ENCODE measurements at places on chromosomes 12 and 14. TPM values are rescaled to one million over a fixed set of nuclear protein-coding genes. Genes with fewer than 3 reads are reported as not detected.
A peak's percentile ranks its signal among the peaks of the same experiment; 100 is the strongest.

CLEC14A gene
- 31.4 TPM for total RNA-seq

KLRG1 gene
- 5.9 TPM for total RNA-seq

RNU4-1 gene
- total RNA-seq, result not detected

SELPLG gene
- total RNA-seq, result 17.3 TPM

LALBA gene
- total RNA-seq, result not detected

NPFF gene
- not detected for total RNA-seq

NR2C1 gene
- total RNA-seq, result 45.6 TPM

LTA4H gene
- total RNA-seq, result 68.5 TPM

TAS2R13 gene
- 3.1 TPM for total RNA-seq

- DNase-seq, result no peak
Observed at GRCh38 chr12:26279908-26280307, 84.5 kb downstream of the SSPN start.

DNA sequence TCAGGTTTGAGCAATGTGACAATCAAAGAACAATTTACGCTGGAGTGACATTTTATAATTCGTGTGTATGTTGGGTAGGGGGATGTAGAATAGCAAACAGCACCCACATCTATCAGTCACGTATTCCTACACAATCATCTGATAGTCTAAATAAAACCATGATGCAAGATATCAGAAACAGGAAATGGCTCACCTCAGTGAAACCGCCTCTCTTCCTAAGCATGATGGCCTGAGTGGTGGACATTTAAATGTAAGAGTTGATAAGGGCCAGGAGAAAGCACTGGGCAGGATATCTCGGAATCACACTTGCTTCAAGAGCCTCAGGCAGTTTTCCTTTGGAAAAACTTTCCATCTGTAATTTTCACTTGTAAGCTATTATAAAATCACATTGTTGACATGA lies 128.2 kb downstream of the GRIP1 start:
- no peak for DNase-seq

GRCh38 chr12:19014240-19014639 lies 115.3 kb upstream of the PLEKHA5 start:
- no peak for DNase-seq

- no peak for DNase-seq
Observed at GRCh38 chr12:111748151-111748672, 18.5 kb upstream of the ALDH2 start.

DNA sequence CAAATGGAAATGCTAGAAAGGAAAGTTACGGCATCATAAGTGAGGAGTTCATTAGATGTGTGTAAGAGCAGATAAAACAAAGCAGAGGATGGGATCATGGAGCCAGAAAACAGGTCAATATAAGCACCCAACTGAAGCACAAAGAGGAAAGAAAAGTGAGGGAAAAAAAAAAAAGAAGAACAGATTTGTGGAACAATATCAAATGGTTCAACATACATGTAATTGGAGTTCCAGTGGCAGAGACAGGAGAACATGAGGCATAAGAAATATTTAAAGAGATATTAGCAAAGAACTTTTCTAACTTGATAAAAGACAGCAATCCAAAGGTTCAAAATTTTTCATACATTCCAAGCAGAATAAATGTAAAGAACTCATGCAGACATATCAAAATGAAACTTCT lies 54.1 kb downstream of the SPTSSA start:
- DNase-seq, result no peak

DNA sequence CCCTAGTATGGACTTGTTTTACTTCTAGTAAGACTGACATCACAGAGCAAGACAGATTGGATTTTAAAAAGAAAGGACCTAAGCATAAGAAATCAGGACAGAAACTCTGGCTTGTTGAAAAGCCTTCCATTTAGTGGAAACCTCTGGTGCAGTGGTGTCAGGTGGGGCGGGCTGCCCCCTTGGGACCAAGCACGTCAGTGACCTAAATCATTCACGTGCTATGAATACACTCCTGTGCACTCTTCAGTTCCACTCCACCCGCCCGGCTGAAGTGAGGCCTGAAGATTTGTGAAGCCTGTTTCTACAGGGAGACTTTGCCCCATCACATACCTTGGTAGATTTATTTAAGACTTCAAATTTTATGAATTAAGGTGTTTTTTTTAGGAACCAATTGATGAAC lies 58.2 kb upstream of the STRN3 start:
- no peak for DNase-seq

- no peak for DNase-seq
Observed at GRCh38 chr14:81132468-81132867, 88.3 kb downstream of the GTF2A1 start.

DNA sequence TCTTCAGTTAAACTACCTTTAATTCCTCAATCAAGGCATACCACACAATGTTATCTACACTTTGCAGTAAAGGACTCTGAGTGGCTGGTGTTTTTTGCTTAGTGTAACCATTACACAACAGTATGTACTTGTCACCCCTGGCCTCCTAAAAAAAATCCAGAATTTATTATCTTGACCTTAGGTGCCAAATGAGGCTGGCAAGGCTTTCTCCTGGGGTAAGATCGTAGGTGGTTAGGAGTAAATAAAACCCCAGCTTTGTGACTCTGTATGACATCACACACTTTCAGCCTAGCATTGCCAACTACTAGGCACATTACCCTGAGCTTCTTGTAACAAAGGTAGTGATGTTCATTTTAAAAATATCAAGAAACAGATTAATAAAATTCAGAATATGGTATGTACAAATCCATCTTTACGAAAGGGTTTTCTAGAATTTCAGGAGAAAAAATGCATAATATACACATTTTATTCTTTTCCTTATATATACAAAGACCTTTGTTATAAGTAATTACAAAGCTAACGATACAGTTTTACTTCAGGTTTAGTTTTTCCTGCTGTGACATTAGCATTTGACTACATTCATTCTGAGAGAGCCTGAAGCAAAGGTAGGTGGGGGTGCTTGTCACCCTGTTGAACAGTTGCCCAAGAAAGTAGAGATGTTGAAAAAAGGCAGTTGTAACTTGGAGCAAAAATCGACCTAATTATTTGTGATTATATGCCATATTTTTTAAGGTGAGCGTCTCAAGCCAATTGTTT lies 13.5 kb downstream of the TCL1A start:
- no peak for DNase-seq

DNA sequence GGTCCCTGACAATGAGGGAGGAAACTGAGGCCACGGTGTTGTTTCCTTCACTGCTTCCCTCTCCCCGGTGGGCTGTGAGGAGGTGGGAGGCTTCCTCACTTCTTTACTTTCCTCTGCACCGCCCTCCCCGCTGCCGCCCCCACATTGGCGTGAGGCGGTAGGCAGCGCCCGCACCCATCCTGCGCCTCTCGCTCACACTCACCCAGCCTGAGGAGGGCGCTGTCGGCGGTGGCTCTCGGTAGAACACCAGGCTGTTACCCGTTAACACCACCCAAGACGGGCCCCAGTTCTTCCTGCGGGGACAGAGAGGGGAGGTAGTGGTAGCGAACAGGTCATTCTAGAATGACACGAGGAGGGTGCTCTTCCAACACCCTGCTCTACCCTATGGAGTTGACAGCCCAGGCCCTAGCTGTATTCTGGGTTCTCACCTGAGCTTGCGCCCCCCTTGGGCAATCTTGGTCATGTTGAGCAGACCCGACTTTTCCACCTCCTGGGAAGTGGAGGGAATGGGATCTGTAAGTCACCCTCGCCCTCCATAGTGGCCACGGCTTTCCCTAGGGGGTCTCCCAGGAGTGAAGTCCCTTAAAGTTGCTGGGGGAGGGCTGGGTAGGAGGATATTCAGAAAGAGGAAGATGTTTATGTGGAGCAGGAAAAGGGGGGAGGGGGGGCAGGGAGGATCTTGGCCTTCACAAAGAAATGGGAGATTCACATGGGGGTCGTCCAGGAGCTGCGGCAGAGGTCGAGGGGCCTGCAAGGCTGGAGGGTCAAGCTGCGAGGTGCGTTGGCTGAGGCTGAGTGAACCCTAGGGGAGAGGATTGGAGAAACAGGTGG lies 3.3 kb downstream of the ARHGAP9 start:
- no peak for DNase-seq

- no peak for DNase-seq
Observed at GRCh38 chr12:52417740-52418139, 11.6 kb upstream of the KRT82 start.

DNA sequence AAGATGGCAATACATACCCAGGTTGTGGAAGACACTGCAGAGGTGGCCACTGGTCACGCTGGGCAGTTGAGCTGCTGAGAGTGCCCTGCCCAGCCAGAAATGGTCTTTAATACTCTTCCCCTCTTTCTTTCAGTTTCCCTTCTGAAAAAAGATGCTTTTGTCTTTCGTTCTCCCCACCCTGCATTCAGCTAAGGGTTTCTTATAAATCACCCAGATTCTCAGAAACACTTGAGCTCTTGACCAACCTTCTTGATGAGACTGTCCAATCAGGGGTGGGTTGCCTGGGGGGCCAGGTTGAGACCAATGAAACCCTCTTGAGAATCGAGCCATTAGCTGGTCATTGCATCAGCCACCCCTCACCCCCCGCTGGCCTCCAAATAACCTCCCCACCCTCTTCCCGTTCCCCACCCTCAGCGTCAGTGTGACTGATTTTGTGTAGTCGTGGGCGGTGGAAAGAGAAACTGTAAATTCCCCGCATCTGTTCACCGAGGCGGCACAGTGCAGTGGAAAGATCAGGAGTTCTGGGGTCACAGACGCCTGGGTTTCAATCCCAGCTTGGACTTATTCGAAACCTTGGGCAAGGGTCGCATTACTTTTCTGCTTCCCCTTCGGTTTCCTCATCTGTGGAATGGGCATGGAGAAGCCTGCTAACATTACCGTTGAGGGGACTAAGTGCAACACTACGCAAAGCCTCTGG lies 52.3 kb downstream of the SLC25A47 start:
- DNase-seq, result peak; percentile 70

DNA sequence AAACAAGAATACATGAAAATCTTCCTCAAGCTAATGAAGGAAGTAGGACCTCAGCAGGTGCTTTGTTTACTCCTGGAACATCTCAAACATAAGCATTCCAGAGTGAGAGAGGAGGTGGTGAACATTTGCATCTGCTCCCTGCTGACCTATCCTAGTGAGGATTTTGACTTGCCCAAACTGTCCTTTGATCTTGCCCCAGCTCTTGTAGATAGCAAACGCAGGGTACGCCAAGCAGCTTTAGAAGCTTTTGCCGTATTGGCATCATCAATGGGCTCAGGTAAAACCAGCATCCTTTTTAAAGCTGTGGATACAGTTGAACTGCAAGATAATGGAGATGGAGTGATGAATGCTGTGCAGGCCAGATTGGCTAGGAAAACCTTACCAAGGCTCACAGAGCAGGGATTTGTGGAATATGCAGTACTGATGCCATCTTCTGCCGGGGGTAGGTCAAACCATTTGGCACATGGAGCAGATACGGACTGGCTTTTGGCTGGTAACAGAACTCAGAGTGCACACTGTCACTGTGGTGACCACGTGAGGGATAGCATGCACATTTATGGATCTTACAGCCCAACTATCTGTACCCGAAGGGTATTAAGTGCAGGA lies 1.9 kb downstream of the TOGARAM1 start:
- DNase-seq, result no peak

GRCh38 chr14:24080888-24081738 lies 9.8 kb downstream of the CPNE6 start:
- DNase-seq, result no peak

DNA sequence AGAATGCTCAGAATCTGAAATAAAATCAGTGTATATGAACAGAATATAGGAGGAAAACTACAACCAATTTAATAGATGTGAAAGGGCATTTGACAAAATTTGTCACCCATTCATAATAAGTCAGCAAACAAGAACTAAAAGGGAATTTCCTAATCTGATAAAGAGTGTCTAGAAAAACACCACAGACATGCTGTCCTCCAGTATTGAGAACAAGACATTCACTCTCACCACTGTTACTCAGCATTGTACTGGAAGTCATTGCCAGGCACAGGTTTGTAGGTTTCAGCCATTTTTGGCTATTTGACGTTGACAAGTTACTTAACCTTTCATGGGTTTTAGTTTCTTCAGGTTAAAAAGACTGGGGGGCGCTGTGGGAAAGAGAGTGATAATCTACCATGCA lies 13.2 kb downstream of the EIF2S1 start:
- DNase-seq, result no peak

GRCh38 chr14:73467800-73468199 lies 9.5 kb upstream of the NUMB start:
- no peak for DNase-seq

DNA sequence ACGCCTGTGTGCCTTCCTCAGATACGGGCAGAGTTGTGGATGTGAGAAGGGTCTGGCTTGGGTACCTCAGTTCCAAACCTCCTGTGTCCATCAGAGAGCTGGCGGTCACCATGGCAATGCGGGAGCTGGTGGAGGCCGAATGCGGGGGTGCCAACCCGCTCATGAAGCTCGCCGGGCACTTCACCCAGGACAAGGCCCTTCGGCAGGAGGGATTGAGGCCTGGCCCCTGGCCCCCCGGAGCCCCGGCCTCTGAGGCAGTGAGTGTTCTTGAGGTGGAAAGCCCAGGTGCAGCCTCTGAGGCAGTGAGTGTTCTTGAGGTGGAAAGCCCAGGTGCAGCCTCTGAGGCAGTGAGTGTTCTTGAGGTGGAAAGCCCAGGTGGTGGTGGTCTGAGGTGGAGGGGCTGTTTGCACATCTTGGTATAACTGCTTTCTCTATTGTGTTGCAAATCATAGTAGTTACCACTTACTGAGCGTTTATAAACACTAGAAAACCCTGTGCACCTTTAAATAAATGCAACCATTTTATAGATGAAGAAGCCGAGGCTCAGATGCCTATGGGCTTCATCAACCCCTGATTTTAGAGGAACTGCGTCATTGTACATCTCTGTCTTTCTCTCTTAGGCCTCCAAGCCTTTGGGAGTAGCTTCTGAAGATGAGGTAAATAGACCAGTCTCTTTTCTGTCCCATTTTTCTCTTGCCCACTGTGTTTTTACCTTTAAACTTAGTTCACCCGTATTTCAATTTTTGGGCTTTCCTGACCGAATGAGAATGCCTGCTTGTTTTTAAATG lies 976 bp downstream of the PEX5 start:
- DNase-seq, result peak; percentile 7

DNA sequence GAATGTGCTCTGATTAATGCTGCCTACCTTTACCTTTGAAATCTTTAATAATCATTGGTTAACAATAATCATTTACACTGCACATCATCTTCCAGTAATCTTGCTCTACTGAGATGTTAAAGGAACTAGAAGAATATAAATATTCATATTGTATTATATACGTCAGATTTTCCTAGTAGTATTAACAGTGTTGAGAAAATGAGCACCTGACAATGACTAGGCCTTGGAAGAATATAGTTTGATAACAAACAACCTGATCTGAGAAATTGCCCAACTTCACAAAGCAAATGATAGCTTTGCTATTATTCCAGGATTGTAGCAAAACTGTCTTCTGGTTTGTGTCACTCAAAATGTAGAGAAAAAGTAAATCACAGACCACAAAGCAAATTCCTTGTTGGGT lies 467.1 kb downstream of the NOVA1 start:
- no peak for DNase-seq

DNA sequence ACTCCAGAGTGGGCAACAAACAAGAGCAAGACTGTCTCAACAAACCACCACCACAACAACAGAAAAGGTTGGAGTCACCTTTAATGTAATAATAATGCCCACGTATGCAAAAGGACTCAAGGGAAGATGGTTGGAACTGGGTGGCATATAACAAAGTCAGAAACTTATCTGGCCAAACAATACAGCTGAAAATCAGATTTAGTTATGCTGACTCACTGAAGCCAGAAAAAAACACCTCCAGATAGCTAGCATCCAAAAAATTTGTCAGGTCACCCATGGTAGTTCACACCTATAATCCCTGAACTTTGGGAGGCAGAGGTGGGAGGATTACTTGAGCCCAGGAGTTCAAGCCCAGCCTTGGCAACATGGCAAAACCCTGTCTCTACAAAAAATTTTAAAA lies 24.4 kb downstream of the SLC11A2 start:
- no peak for DNase-seq

Data from thoracic aorta (tissue), 2 donors.